Kidney epithelial cell (primary cell): ENCODE measurements at places on chromosomes 12 and 14. TPM values are rescaled to one million over a fixed set of nuclear protein-coding genes. Genes with fewer than 3 reads are reported as not detected.

DNA sequence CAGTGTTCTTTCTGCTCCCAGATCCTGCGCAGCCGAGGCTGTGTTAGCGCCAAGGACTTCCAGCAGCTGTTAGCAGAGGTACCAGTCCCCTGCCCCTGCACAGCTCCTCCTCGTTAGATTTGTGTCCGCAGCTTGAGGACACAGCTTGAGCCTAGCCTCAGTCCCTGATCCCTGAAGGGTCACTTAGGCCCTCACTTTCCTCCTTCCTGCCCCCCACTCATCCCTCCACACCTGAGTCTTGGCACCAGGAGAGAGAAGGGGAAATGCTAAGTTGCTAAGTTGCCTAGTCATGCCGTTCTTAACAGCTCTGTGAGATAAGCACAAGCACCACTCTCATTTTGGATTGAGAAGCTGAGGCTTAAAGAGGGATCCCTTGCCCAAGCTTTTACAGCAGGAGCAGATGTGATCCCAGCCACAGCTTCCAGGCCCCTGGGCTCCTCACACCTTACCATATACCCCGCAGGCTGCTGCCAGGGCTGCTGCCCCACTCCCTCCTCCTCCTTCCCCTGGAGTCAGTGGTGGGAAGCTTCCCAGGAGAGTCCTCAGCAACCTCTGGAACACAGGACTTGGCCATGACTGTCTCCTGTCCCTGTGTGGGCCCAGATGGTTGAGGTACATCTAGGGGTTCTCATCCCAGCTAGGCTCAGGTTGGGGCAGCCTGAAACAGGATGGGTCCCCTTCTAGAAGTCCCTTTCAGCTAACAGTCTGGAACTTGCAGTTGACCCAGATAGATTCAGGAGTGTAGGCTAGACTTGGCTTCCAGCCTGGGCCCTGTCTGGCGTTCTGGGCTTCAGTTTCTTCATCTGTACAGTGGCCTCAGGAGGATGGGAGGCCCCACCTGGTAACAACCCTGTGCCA lies 975 bp downstream of the OGFOD2 start:
- no peak for DNase-seq

FBRSL1 gene
- 22.9 and 40.0 TPM in 2 replicates for total RNA-seq

GLT1D1 gene
- 1.3 and 1.7 TPM in 2 replicates for total RNA-seq

TC2N gene
- total RNA-seq = 8.5 and 9.6 TPM in 2 replicates

DNA sequence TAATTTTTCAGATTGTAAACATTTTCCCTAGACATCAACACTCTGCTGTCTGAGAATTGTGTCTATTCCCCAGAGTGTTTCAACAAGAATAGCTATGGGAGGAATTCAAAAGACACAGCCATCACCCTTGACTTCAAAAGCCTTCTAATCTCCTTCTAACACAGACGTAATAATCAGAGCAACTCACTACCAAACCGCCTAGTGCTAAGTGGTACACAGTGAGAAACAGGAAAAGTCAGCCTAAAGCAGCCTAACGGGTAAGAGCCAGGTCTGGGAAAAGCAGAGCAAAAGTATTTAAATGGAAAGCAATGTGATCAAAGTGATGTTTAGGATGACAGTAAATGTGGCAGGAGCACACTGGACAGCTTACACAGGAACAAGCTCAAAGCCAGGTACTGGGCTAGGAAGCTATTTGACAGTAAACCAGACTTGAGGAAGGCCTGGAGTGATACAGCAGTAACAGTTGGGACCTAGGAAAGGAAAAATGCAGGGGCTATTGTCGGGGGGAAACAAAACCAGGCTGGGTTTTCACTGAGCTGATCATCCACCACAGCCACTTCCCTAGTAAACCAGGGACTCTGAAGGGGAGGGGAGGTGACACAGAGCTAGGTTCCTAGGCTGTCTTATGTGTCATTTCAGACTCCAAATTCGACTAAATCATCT lies 29.4 kb downstream of the CORO1C start:
- no peak for DNase-seq

SLCO1B1 gene
- not detected in 2 replicates for total RNA-seq

- no peak for DNase-seq
Measured at GRCh38 chr14:26597589-26598080, at the start of gene NOVA1. Gene NOVA1, minus strand, starts transcription at chr14:26598033. Its CDS starts 597 bp downstream, at chr14:26597436.

ADAM21 gene
- total RNA-seq = 0.08 and 0.34 TPM in 2 replicates
